ENCODE measurements at places on chromosomes 3 and 15.

DNA sequence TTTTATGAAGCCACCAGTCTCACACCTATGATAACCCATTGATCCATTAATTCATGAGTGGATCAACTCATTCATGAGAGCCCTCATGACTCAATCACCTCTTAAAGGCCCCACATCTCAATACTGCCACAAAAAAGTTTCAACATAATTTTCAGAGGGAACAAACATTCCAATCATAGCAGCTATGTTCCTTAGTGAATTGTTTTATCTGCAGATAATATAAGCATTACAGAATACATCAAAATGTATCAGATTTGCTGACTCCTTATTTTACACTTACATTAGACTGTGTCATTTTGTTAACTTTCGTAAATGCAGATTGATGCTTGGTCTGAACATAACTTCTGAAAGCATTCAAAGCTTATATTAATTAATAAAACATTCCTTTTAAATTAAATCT is 155.3 kb upstream of the MBNL1 start:
- no peak for DNase-seq

GRCh38 chr3:24591661-24592555 is 97.3 kb upstream of the THRB start:
- DNase-seq = no peak

GRCh38 chr3:69867941-69868505 is 128.8 kb downstream of the MITF start:
- DNase-seq = no peak

- no peak for DNase-seq
Observed at GRCh38 chr3:126960604-126960995, 22.3 kb upstream of the PLXNA1 start.

DNA sequence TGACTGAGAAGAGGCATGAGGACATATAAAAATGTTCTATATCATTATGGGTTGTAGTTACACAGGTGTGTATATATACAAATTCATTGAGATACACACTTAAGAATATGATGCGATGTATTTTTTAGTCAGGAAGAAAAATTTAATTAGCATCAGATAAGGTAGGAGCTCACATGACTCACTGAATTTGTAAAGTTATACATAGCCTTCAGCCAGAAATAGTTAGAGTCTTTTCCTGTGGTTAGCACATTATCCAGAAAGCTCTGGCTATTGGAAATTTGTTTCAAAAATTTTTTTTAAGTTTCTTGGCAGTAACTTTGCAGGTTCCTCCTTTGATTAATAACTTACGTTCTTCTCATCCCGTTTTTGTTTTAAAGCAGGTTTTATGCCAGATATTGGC is 88.6 kb downstream of the STT3B start:
- DNase-seq = no peak

DNA sequence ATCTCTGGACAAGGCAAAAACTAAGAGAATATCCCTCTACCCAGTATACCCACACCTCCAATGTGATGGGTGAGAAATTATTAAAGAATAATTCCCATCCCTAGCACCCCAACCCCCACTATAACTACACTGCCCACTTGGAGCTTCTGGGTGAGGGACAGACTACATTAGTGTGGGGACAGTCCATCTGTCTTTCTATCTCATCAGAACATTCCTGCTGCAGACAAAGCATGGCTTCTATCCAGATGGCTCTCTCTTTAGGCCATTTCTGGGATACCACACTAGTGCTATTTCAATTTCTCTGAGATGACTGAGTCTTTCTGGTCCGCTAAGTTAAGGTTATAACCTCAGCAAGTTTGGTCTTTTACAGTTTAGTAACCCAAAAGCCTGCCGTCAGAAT is 6.6 kb downstream of the CSNK1G1 start:
- DNase-seq = no peak

GRCh38 chr3:59563072-59563605 is 513.3 kb upstream of the CFAP20DC start:
- no peak for DNase-seq

- DNase-seq = peak; percentile 67
Observed at GRCh38 chr3:53109190-53109589, 21.0 kb downstream of the RFT1 start.

- DNase-seq = no peak
Observed at GRCh38 chr3:89262309-89262929, 155.0 kb downstream of the EPHA3 start.

DNA sequence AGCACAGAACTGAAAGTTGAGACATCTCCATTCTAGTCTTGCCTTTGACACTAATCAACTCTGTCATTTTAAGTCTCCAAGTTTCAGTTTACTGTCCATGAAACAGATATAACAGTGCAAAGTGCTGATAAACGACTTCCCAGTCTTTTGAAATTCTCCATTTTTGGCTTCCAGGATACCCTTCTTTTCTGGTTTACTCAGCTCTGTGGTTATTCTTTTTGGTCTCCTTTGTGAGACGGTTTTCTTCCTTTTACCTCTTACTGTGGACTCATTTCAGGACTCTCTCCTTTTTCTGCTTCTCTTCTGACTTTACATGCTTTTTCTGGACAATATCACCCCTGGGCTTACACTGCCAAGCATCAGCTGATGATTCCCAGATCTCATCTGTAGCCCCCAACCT is 18.9 kb downstream of the SST start:
- no peak for DNase-seq

DNA sequence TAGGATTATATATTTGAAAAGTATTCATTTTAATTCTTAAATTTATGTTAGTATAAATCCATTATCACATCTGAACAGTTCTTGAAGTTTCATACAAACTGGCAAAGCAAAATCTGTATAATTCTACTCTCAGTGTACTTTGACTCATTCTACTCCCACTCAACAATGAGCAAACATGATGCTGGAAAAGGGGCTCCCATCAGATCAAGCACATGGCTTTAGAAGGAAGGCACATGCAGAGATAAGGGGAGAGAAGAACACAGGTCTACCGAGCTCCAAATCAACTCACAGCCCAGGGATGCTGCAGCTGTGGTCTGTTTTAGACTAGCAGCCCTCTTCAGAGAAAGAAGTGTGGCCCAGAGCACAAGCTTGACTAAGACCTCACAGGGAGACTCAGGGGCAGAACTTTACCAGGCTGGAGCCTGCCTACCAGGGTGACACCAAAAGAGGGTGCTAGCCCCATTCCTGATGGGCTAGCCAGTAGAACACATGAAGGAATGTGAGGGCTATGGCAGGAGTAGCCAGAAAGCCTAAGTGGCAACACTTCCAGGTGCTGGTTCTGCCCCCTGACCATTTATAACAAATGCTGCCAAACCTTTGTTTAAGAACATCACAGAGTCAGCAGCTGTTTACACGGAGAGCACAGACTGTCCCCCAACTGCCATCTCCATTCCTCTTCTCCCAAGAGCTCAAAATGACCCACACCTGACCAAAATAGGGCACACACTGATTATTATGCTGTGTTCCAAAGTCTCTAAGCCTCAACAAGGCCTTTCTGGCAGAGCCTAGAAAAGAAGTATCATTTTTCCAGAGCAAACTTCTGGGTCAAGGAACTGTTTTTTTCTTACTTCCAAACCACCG is 19.5 kb downstream of the SEC22C start:
- no peak for DNase-seq

- DNase-seq = no peak
Observed at GRCh38 chr3:172680684-172681083, 30.2 kb downstream of the NCEH1 start.
